ENCODE measurements at places on chromosomes 3 and 15.
A peak's percentile ranks its signal among the peaks of the same experiment; 100 is the strongest.

- DNase-seq, result no peak
Observed at GRCh38 chr3:136114421-136114820, 81.7 kb downstream of the MSL2 start.

DNA sequence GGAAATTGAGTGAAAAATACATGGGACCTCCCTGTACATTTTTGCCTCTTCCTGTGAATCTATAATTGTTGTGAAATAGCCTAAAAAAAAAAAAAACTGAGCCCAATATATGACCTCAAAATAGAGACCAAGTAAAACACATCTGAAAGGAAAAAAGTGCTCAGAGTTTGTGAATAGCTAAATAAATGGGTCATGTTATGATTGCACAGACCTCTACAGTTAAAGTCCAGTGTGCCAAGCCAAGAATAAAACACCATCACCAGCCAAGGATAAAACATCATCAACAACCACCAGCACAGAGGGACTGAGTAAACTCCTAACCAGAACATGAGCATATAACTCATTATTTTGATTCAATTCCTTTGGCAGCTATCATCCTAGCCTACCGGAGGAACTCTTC, 115.6 kb upstream of the AGTR1 start:
- peak; percentile 91 for DNase-seq

- DNase-seq, result no peak
Observed at GRCh38 chr3:174170248-174170647, 688.9 kb upstream of the NAALADL2 start.

GRCh38 chr15:69679623-69680228, 227.1 kb downstream of the RPLP1 start:
- no peak for DNase-seq

GRCh38 chr3:11538581-11538980, 105.1 kb downstream of the VGLL4 start:
- DNase-seq, result no peak

GRCh38 chr15:36601497-36601932, 22.1 kb downstream of the CDIN1 start:
- DNase-seq, result peak; percentile 53

DNA sequence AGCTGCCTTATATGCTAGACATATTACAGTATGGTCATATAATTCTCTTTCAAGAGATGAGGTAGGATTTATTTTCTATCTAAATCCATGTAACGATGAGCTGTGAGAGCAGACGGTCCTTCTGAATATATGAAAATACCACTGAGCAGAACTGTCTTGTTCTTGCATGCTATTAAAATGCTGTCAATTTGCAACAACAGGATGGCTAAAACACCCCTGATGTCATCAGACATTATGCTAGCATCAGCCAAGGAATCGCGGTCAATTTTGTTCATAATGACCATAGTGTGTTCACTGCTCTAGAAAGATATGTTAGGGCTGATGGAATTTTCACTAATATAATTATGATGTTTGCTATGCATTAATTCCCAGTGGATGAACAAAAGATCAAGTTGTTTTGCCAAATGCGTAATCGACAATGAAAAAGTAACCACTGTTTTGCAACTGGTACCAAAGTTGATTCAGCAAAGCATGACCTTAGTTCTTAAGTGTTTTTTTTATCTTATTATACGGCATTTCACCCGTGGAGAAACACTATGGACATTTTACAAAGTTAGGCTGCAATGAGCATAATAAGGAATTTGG, 765.4 kb upstream of the NR2F2 start:
- no peak for DNase-seq

GRCh38 chr15:74038707-74039655, 43.4 kb downstream of the GOLGA6A start:
- peak; percentile 22 for DNase-seq

GRCh38 chr3:94118390-94118789, 55.5 kb downstream of the NSUN3 start:
- no peak for DNase-seq

DNA sequence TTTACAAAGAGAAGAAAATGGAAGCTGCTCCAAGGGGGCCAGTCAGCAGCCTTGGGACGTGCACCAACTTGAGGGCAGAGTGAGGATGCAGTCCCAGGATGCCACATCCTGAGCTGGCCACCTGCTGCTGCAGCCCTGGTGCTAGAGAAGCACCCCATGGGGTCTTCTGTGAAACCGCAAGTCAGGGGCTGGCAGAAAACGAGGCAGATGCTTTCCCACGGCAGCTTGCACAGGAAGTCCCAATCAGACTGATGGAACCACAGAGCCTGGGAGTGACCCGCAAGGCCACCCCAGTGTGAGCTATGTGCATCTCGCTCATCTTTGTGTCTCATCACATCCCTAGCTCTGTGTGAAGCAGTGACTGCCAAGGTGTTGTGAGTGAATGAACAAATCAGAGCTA, 76.5 kb downstream of the NUP210 start:
- no peak for DNase-seq

GRCh38 chr15:60255390-60255789, 142.4 kb downstream of the ANXA2 start:
- no peak for DNase-seq
